ENCODE measurements at places on chromosomes 12 and 14. TPM values are rescaled to one million over a fixed set of nuclear protein-coding genes. Genes with fewer than 3 reads are reported as not detected.

DNA sequence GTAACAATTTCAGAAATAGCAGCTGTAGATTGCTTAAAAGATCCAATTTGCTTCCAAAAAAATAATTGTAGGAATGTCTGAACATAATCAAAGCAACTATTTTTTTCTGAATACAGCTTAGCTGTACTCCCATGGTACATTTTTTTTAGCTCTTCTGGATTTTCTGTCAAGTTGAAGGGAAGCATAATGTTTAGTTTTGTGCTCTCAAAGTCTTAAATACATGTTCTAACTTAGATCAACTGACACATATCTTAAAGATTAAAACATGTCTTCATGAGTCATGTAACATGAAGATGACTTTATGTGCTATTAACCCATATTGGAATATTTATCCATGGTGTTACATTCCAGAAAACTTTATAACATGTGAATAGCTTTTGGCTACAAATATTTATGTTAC is 255.7 kb downstream of the BTG1 start:
- H3K27ac ChIP-seq = no peak overlapping the region
- H3K27me3 ChIP-seq = peaks cover 2% of the 10 kb centered on the region
- no peaks in the 10 kb centered on the region for H3K36me3 ChIP-seq
- no peak for DNase-seq
- no peak overlapping the region for H3K4me3 ChIP-seq
- H3K4me1 ChIP-seq = peaks cover 2% of the 10 kb centered on the region

DNA sequence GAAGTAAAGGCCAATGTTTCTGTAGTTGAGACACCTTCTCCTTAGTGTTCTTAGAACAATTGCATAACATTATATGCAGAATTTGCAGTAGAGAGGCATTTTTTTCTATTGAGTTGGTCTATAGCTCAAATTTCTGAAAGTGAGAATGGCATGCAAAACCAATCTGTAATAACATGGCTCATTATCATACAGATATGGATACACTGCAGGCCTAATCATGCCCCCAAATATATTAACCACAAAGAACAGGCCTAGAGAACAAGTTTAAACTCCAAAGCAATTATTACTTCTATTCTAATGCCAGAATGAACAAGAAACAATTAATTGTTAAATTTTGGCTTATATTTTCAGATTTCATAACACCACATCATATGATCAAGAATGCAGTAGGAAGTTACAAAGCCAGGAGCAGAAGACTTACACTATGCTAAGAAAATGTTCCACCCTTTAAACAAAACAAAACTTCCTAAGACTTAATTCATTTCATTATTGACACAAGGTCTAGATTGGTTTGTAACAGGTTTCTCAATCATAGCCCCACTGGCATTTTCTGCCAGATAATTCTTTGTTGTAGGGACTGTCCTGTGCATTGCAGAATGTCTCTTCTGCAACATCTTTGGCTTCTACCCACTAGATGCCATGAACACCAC is 26.9 kb downstream of the TMTC1 start:
- H3K27me3 ChIP-seq = no peaks in the 10 kb centered on the region
- no peak for DNase-seq
- no peak overlapping the region for H3K27ac ChIP-seq
- H3K4me1 ChIP-seq = peaks cover 1% of the 10 kb centered on the region
- no peaks in the 10 kb centered on the region for H3K36me3 ChIP-seq

DNA sequence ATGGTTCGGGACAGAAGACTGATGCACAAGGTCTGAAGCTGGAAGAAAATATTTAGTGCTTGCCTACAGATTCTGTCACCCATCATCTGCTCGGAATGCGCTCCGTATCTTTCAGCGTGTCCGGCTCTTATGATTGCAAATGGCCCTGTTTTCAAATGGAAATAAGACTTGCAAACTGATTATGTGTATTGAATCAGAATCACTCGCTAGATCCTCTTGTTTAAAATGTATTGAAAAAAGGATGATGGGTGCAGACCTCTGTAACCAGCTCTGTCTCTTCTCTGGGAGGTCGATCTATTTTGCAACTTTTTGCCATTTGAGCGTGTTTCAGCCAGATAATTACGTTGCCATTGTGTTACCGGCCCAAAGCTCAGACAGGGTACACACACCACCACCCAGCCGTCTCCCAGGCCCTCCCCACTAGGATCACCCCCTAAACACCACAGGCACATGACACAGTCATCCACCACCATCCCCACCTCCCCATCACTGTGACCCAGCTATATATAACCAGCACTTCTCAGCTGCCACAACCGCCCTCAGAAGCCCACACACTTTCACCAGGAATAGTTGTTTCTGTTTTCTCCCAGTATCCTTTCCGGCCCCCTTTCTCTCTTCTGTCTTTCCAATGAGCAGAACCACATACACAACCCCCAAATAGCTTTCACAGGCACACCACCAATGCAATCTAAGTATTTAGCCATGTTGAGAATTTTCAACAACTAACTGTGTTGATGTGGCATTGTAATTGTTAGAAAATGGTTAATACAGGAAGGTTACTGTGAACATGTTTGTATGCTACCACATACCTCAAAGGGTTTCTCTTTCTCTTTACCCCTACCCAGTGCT is 10.7 kb downstream of the NKX2-1 start:
- no peaks in the 10 kb centered on the region for H3K36me3 ChIP-seq
- DNase-seq = no peak
- peaks cover 87% of the 10 kb centered on the region for H3K27me3 ChIP-seq
- no peak overlapping the region for H3K4me3 ChIP-seq
- H3K27ac ChIP-seq = no peak overlapping the region

GRCh38 chr14:92252323-92252722 is 70.6 kb upstream of the SLC24A4 start:
- H3K4me1 ChIP-seq = peaks cover 6% of the 10 kb centered on the region
- peaks cover 53% of the 10 kb centered on the region for H3K27me3 ChIP-seq
- H3K4me3 ChIP-seq = no peak overlapping the region
- DNase-seq = no peak
- no peak overlapping the region for H3K27ac ChIP-seq
- no peaks in the 10 kb centered on the region for H3K36me3 ChIP-seq

- no peak overlapping the region for H3K27ac ChIP-seq
- no peaks in the 10 kb centered on the region for H3K4me1 ChIP-seq
- H3K4me3 ChIP-seq = no peak overlapping the region
- no peak for DNase-seq
Observed at GRCh38 chr12:115897729-115898128, 379.8 kb downstream of the MED13L start.

Gene CINP
- total RNA-seq = 42.9 TPM

DNA sequence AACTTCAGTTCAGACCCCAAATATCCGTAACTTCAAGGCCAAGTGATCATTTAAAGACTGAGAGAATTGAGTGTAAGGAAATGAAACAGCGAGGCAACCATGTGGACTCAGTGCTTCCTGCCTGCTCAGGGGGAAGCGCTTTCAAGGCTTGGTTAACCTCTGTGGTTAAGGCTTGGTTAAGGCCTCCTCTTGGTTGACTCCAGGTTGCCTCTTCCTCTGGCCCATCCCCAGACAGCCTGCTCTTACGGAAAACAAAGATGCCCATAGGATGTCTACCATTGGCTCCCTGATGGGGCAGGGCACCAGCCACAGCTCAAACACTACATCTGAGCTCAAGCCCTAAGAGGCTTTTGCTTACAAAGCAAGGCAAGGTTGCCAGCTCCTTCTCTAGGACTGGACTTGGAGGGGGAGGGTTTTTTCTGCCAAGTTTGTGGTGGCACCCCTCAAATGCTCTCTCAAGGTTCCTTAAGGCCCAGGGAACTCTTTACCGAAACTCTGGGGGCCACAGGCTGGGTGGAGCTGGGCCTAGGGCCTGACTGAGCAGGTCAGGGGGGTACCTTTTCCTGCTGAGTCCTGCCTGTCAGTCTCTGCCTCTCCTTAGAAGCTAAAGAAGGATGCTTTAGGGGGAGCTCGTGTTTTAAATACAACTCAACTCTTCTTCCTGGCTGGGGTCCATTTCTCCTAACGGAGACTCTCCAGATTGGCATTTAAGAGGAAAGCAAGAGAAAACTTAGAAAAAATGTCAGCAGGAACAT is 13.7 kb downstream of the COL2A1 start:
- no peak overlapping the region for H3K4me3 ChIP-seq
- peaks cover 16% of the 10 kb centered on the region for H3K4me1 ChIP-seq
- no peaks in the 10 kb centered on the region for H3K36me3 ChIP-seq
- H3K27ac ChIP-seq = peak overlapping the region; percentile 53

Gene METTL17
- 93.7 TPM for total RNA-seq

- peaks cover 24% of the 10 kb centered on the region for H3K27me3 ChIP-seq
- H3K4me1 ChIP-seq = peaks cover 4% of the 10 kb centered on the region
- no peak overlapping the region for H3K4me3 ChIP-seq
- no peak overlapping the region for H3K27ac ChIP-seq
Observed at GRCh38 chr14:90811641-90812040, 4.6 kb downstream of the TTC7B start.

DNA sequence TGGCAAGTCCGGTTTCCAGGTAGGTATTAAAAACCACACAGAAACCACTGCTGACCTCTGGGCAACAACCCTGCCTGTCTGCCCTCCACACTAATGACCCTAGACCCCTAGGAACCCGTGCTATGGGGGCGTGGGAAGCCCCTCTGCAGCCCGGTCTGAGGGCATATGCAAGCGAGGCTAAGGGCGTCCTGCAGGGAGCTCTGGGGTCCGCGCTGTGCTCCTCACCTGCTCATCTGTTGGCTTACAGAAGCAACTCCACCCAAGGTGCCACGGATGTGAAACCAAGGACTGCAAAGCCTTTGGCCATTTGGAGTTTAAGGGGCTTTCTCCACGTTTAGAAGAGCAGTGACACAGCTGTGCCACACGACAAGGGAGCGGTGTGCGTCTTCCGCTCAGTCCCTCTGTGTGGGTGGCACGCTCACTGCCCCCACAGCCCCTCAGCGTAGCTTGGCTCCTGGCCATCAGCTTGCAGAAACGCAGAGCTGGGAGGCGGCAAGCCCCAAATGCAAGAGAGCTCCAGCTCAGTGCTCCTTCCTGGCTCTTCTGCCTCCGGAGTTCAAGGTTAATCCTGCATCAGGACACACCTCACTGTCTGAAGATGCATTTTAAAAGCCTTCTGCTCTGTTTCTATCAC is 18.4 kb downstream of the AMN start:
- no peak for DNase-seq
- H3K4me3 ChIP-seq = no peak overlapping the region
- no peaks in the 10 kb centered on the region for H3K4me1 ChIP-seq

GRCh38 chr12:95857799-95858198 is 953 bp upstream of the SNRPF start:
- H3K27me3 ChIP-seq = peaks cover 12% of the 10 kb centered on the region
- no peak for DNase-seq
- H3K4me3 ChIP-seq = peak overlapping the region; percentile 2
- peaks cover 23% of the 10 kb centered on the region for H3K4me1 ChIP-seq
- peaks cover 27% of the 10 kb centered on the region for H3K36me3 ChIP-seq

Gene MED13L
- 52.5 TPM for total RNA-seq

- H3K4me3 ChIP-seq = no peak overlapping the region
- H3K36me3 ChIP-seq = peaks cover 7% of the 10 kb centered on the region
- no peak for DNase-seq
- no peak overlapping the region for H3K27ac ChIP-seq
Observed at GRCh38 chr12:56231184-56231582, 1.3 kb downstream of the SLC39A5 start.

- DNase-seq = peak; percentile 81
- no peaks in the 10 kb centered on the region for H3K36me3 ChIP-seq
- H3K4me3 ChIP-seq = peak overlapping the region; percentile 58
- peak overlapping the region; percentile 52 for H3K27ac ChIP-seq
Observed at GRCh38 chr14:100640471-100641273, 53.5 kb upstream of the BEGAIN start.

DNA sequence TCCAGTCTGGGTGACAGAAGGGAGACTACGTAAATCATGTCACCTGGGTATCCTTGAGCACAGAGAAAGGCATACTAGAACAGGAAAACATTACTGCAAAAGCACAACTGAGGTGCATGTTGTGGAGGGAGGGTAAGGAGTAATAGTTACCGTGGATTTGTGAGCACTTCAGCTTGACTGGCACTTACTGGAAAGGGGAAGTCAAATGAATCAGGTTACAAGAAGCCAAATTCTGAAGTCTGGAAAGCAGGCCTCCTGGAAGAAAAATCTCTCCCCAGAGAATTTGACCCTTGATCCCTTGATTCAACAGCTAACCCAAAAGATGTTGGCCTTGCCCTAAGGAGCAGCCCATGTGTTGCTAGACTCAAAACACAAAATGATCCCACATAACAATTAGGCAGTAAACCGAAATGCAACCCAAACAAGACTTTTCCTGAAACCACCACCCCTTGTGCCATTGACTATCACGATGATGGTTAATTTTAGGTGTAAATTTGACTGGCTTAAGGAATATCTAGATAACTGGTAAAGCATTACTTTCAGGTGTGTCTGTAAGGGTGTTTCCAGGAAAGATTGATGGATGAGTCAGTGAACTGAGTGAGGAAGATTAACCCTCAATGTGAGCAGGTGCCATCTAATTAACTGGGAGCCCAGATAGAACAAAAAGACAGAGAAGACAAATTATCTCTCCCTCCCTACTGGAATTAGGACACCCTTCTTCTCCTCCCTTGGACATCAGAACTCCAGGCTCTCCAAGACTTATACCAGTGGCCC is 108.8 kb downstream of the SLC25A21 start:
- no peaks in the 10 kb centered on the region for H3K36me3 ChIP-seq
- no peak for DNase-seq
- H3K4me3 ChIP-seq = no peak overlapping the region
- H3K27ac ChIP-seq = no peak overlapping the region

GRCh38 chr12:39920647-39921046 is 185.2 kb downstream of the SLC2A13 start:
- no peaks in the 10 kb centered on the region for H3K36me3 ChIP-seq
- peaks cover 3% of the 10 kb centered on the region for H3K27me3 ChIP-seq
- no peak overlapping the region for H3K4me3 ChIP-seq
- DNase-seq = no peak
- no peak overlapping the region for H3K27ac ChIP-seq

GRCh38 chr12:96255077-96255476 is 60.9 kb downstream of the ELK3 start:
- H3K4me3 ChIP-seq = no peak overlapping the region
- H3K4me1 ChIP-seq = peaks cover 15% of the 10 kb centered on the region
- no peaks in the 10 kb centered on the region for H3K27me3 ChIP-seq

DNA sequence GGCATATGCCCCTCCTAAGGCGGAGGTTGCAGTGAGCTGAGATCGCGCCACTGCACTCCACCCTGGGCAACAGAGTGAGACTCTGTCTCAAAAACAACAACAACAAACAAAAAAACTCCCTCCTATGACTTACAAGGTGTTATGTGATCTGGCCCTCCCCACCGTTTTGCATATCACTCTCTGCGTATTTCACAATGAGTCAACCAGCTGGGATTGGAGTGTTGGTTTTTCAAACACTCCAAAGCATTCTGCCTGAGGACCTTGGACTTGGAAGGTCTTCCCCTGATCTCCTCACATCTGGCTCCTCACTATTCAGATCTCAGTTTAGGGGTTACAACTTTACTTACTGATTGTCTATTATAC is 14.0 kb downstream of the MANSC1 start:
- peaks cover 2% of the 10 kb centered on the region for H3K27me3 ChIP-seq
- no peak overlapping the region for H3K27ac ChIP-seq
- no peak for DNase-seq
- peaks cover 30% of the 10 kb centered on the region for H3K4me1 ChIP-seq
- H3K36me3 ChIP-seq = no peaks in the 10 kb centered on the region
- H3K4me3 ChIP-seq = no peak overlapping the region

DNA sequence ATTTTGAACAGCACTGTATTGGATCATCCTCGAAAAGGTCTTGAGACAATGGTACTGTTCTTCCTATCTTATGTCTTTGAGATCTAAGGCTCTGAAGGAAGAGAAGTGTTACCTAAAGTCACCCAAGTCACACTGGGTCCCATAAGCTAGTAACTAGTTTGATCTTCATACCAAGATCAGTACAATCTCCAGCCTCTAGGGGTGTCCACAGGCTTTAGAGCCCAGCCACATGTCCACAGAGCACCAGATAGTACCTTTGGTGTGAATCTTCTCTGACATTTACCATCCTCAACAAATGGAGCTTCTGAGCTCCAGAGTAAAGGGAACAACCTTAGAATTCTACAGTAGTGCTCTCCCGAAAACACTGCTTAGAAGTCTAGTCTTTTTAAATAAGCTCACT is 78.7 kb downstream of the KSR2 start:
- no peak overlapping the region for H3K27ac ChIP-seq
- DNase-seq = no peak
- no peaks in the 10 kb centered on the region for H3K4me1 ChIP-seq

Data from activated T-helper 2 cell treated with anti-CD3 and anti-CD28 coated beads, Interferon-gamma antibody, Interleukin-2, Interleukin-4, amounts not matched to agents 10 μg/mL and 5 μg/mL and 100 μg/mL, durations not matched to agents 14 hours and 24 hours and 36 hours (primary cell).